ENCODE measurements at places on chromosomes 7 and 10.

DNA sequence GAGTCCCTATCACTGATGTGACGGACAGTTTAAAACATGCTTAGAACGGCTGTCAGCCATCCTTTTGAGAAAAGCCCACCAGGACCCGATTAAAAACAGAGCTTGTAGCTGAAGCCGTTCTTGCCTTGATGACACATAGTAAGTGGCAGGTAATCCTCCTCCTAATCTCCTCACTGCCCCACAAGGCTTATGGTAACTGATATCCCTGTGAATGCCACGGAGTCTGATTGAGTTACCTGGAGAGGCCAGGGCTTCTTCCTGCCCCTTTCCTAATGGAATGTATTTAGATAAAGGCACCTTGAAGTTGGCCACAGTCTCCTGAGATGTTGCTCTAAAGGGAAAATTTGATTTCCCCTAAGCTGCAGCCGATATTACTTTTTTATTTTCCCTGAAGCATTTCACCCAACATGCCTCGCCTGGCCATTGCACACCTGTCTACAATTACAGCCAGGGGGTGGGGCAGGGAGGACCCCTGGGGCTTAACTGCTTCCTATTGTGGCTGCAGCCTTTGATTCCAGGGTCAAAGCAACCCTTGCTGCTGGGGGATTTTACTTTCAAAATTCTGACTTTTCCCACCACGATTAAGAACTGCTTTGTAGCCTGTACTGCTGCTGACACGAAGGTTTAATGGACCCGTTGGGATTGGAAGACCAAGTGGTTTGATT lies 169.0 kb upstream of the GPR26 start:
- DNase-seq: no peak

- no peak for DNase-seq
These were observed 110.2 kb upstream of the DPP6 start for GRCh38 chr7:153942036-153942435.

DNA sequence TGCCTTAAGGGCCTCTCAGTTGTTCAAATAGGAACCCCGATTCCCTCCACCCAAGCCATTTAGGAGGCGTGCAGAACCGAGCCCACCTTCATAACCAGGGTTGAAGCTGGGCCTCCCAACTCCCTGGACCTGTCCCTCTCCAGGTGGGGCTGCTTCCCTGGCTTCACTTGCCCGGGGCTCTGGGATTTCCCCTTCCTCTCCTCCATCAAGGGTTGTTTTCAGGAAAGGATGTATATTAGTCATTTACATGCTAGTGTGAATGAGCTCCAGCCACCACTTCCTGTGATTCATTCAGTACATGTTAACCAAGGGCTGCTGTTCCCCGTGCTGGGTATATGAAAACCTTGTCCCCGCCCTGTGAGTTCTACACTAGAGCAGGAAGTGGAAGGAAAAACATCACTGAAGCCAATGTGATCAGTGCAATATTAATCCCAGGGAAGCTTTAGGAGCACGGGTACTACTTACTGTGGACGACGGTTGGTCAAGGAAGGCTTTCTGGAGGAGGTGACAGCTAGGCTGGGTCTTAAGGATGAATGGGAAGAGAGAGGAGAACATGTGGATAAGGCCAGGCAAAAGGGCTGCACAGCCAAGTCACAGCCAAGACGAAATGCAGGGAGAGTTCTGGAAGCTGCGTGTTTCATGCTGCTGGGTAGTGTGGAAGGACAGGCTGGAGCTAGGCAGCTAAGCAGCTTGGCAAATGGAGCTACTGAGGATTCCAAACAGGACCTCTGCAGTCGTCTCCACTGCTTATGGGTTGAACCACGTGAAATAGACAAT lies 150.1 kb upstream of the SHH start:
- DNase-seq: no peak

GRCh38 chr10:13925971-13926780 lies 339.4 kb downstream of the PRPF18 start:
- no peak for DNase-seq

DNA sequence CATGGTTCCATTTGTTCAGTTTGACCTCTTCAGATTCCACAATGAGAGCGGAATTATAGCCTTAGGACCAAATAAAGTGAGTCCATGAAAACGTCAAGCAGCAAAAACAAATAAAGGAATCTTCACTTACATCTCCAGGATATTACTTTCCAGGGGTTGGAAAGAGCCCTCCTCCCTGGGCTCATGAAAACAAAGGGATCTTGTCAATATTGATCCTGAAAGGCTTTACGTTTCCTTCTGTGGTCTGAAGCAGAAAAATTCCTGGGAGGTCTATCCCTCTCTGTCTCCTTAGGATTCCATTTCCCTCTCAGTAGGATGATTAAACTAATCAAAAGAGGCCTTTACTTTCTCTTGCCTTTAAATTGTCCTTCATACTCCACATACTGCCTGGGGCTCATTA lies 293.5 kb downstream of the GPAM start:
- no peak for DNase-seq

GRCh38 chr10:113718969-113719822 lies 32.3 kb upstream of the PLEKHS1 start:
- no peak for DNase-seq

GRCh38 chr10:78210548-78210947 lies 176.9 kb downstream of the RPS24 start:
- no peak for DNase-seq

DNA sequence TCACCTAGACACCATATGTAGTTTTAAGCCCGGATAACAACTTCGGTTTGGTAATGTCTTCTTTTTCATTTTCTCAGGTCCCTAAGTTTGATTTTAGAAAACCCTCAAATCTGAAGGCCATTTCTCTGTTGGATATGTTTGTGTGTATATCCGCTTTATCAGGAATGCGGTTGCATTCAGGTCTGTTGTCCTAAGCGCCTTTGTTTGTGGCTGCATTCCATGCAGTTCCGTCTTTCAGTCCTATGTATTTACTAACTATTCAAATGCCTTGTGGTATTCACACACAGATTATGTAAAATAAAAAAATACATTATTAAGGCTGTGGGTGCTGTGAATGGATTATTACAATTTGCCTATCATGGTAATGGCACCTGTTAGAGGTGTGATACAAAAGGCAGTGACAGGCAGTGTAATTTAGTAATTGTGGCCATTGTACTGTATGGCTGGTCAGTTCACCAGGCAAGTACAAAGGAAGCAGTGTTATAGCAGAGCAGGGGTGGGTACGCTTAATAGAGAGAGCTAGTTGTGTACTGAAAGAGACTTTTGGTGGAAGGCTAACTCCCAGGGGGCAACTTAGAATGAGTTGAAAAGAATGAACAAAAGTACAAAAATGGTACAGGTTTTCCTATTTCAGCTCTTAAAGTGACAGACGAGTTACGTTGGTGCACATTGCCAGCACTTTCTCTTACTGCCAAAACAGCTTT lies 136.4 kb downstream of the VTI1A start:
- DNase-seq: no peak

DNA sequence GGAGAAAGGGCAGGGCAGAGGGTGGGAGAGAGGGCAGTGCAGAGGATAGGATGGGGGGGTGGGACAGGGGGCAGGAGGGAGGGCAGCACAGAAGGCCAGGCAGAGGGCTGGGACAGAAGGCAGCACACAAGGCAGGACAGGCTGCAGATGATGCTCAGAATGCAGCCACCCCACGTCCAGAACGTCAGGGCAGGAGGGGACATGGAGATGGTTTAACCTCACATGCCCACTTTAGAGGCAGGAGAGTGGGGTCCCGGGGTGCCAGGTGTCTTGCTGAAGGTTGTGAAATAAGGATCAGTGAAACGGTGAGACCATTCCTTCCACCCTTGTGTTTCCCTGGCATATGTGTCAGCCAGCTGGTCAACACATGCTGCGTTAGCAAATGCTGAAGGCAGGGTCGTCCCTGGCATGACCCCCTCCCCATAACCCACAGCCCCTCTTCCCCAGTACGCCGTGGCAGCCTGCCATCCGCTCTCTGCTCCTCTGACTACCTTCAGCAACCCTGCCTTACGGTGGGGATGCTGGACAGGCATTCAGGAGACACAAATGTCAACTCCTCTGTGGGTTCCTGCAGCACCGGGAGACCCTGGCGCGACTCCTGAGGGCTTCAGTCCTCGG lies 592.1 kb downstream of the DNAJB6 start:
- DNase-seq: no peak

DNA sequence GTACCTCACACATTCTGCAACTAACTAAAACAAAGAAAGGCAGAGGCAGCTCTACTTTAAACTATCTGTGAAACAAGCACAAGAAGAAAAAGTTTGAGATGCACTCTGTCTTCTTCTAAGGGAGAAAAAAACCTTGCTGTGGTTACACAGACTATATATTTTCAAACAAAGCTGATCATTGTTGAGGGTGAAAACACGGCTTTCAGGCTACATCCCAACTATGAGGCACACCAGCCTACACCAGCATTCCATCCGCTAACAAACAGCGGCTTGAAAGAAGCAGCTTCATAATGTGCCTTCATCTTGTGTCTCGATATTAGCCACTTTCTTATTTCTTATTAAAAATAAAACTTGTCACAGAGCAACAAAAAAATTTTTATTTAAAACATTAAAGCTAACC lies 79.1 kb downstream of the USP6NL start:
- DNase-seq: no peak

DNA sequence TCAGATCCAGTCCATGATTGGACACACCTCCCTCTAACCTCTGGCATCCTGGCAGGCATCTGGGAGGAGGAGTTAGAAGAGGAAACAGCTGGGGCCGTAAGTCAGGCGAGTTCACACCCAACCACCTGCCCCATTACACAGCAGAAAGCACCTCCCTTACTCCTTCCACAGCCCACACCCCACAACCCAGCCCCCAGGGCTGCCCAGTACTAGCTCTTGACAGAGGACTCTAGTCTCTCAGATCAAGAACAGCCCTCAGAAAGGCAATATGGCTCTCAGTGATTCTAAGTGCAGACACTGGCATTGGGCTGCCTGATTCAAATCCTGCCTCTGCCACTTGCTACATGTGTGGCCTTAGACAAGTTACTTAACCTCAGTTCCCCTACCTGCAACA lies 34.1 kb downstream of the KCNMA1 start:
- DNase-seq: no peak

DNA sequence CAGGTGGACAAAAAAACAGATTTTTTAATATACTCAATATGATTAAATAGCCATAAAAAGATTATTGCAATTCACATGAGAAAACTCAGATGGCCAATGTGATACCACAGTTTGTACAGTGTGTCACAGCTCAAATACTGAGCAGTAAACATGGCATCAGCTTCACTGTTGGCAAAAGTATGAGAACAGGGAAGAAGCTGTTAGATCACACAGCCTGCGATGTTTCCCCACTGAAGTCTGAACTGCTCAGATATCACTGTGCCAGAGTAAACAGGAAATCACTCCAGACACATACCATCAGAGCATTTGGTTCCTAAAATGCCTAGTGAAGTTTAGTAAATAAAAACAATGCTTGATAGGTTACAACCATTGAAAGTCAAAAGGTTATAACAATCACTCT lies 347.8 kb downstream of the ETV1 start:
- no peak for DNase-seq

DNA sequence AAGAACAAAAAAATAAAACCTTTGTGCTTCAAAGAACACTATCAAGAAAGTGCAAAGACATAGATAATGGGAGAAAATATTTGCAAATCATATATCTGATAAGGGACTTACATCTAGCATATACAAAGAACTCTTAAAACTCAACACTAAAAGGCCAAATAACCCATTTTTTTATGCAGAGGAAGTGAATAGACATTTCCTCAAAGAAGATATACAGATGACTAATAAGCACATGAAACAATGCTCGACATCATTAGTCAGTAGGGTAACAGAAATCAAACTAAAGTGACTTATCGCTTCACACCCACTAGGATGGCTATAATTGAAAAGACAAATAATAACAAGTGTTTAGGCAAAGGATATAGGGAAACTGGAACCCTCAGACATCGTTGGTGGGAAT lies 78.0 kb downstream of the MALSU1 start:
- DNase-seq: no peak

- DNase-seq: no peak
These were observed 19.2 kb downstream of the ST8SIA6 start for GRCh38 chr10:17435187-17435586.

DNA sequence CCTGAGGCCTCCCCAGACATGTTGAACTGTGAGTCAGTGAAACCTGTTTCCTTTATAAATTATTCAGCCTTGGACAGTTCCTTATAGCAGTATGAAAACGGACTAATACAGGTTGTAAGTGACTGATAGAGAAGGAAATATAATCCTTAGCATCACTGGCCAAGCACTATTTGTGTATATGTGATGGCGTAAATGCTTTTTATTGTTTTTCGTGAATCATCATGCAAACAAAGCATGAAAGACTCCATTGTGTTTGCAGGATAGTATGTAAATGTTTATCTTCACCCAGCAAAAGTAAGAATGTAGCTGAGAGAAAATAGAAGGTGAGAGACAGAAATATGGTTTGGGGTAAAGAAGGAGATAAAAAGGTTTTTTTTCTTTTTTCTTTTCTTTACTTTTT lies 92.5 kb upstream of the LRGUK start:
- no peak for DNase-seq

- DNase-seq: no peak
These were observed 354 bp upstream of the GIMAP5 start for GRCh38 chr7:150736864-150737263.

DNA sequence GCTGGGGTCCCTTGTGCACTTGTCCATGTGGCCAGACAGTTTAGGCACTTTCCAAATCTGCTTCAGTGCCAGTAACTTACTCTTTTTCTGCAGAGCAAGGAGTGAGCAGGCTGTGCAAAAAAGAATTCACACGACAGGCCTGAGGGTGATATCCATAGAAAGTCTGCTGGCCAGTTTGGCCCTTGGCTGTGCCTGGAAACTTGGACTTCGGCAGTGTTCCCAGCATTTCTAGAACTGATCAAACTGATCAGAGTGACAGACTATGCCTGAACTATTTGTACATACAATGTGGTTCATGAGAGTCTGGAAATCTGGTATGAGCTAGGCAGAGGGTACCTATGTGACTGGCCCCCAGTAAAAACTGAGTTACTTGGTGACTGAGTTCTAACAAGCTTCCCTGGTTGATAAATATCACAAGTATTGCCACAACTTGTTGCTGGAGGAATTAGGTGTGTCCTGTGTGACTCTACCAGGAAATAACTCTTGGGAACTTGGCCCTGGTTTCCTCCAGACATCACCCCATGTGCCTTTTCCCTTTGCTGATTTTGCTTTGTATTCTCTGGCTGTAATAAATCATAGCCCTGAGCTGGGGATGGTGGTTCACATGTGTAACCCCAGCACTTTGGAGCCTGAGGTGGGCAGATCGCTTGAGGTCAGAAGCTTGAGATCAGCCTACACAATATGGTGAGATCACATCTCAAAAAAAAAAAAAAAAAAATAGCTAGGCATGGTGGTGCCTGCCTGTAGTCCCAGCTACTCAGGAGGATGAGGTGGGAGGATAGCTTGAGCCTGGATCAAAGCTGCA lies 3.3 kb upstream of the DENND10 start:
- no peak for DNase-seq

GRCh38 chr10:52312942-52313255 lies 1.2 kb upstream of the DKK1 start:
- DNase-seq: no peak

- no peak for DNase-seq
These were observed 176.5 kb downstream of the EXOC4 start for GRCh38 chr7:133429371-133429770.

All from left hindlimb (tissue), 1 donor.